ENCODE measurements at places on chromosomes 2 and 18.

DNA sequence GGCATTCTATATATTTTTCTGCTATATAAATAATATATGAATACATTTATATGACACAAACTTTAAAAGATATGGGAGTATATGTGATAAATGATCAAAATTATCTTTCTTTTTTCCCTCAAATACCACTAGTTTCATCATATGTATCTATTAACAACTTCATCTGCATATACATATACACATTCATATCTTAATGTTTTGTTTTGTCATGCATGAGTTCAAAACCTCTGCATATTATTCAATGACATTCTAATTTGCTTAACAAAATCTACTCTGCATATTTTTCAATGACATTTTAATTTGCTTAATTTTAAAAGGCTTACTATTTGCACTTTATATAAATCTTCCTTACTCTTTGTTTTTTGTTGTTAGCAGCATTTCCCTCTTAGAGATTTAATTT lies 276.2 kb downstream of the PIK3C3 start:
- DNase-seq, result no peak

- no peak for DNase-seq
Measured at GRCh38 chr2:108451976-108452375, 3.0 kb downstream of the GCC2 start.

DNA sequence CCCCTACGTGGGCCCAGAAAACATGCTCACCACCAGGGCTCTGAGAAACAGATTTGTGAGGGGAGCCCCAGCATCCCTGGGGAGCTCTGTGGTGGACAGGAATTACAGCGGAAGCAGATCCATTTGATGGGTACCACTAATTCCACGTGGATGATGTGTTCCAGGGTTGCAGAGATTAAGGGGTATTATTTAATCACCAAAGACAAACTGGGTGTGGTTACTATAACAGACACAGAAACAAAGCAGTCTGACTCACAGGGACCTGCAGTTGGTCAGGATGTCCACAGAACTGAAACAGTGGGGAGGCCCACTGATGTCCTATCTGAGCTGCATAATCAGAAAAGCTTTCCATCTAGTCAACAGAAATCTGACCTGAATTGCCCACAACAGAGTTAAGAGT lies 65.8 kb downstream of the PSMG2 start:
- DNase-seq, result no peak

DNA sequence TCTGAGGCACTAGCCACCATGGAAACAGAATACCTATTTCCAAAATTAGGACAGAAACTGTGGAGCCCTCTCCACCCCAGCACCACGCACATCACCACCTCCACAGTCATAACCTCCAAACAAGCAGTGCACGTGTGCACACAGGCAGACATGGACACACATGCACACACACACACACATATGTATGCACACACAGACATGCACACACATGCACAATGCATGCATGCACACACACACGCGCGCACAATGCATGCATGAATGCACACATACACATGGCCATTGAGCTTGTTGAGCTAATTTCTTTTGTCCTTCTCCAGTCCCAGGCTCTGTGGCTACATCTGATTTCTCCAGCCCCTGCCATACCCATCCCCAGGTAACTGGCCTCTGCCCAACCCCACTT lies 161.6 kb upstream of the EPB41L3 start:
- DNase-seq, result no peak

GRCh38 chr2:105325389-105325963 lies 4.1 kb downstream of the TGFBRAP1 start:
- no peak for DNase-seq

All from stimulated activated CD8-positive, alpha-beta memory T cell treated with anti-CD3 and anti-CD28 coated beads, Interleukin-15, amount 100 ng/mL, for 1 hour (primary cell).